ENCODE measurements at places on chromosomes 5 and 9.

DNA sequence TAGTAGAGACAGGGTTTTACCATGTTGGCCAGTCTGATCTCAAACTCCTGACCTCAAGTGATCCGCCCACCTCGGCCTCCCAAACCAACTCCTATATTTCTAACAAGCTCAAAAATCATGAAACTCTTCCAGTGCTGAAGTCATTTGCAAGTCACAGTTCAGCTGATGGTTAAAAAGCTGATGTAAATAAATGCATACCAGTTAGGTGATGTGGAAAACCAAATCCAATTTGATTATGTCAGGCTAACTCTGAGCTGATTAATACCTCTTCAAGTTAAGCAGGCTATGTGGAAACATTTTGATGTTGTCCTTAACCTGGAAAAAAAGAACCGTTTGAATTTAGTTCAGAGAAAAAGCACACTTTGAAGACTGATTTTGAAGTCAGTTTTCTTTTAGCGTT lies 51.0 kb downstream of the TMEM252 start:
- no peak for DNase-seq

DNA sequence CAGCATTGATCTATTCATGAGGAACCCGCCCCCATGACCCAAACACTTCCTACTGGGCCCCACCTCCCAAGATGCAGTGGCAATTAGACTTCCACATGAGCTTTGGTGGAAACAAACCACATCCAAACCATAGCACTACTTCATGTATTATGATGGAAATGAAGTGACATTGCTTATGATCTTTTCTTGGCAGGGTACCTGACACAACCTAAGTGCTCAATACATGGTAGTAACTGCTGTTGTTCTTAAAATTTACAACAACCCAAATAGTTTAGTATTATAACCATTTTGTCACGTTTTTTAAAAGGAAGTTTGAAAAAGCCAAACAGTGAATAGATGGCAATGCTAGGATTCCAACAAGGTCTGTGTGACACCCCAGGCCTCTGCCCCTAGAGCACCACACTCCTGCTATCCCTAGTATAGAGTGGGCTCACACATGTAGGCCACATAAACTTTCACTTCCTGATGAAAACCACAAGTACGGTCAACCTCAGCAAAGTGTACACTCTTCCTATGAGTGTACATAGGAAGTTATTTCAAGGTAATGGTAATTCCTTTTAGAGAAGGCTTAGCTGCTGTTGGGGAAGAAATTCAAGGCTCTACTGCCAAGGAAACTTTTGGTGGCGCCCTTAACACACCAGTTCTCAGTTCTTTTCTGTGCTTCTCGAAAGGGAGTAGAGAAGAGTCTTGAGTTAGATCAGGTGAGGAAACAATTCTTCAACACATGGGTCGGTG lies 97.6 kb downstream of the ARSB start:
- DNase-seq, result no peak

DNA sequence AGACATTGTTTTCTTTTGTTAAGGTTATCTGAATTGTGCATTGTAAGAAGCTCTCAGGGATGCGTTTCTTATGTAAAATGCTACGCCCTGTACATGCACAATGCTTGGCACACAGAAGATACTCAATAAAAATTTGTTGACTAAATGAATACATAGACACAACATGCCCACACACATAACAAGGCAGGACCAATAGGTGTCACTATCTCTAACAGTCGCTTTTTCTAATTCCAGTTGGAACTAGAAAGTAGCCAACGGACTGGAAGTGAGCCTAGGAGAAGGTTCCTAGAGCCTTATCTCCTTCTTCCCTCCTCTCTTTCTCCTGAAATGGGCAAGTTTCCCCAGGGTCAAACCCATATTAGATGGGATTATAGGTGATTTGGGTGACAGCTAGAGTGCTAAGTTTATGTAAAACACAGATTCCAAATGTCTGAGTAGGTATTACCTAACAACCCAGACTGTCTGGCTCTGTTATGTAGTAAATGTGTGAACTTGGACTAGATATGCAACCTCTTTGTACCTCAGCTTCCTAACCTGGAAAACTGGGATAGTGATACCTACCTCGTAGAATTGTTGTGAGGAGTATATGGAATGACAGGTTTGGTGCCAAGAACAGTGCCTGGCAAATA lies 603.0 kb downstream of the RAB3C start:
- no peak for DNase-seq

GRCh38 chr9:2967766-2968165 lies 123.9 kb upstream of the PUM3 start:
- no peak for DNase-seq

DNA sequence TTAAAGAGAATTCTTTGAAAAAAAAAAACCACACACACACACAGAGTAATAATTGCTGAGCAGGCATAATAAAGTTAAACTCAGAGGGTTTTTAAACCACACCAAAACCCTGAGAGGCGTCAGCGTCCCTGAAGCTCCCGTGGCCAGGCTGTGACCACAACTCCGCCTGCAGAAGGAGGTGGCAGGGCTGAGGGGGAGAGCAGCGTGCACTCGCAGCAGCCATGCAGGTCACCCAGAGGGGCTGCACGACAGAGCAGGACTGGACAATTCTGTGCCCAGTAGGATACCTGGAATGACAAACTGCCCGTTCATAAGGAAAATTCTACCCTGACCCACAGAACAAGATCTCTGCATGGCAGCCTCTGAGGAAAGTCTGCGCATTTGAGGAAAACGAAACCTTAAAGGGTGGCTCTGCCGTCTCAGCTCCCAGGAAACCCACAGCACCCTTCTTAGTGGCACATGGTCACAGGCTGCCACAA lies 44.0 kb downstream of the ROR2 start:
- no peak for DNase-seq

GRCh38 chr5:113047234-113047633 lies 70.6 kb downstream of the DCP2 start:
- no peak for DNase-seq
